ENCODE measurements at places on chromosomes 4 and X.

- DNase-seq, result no peak
These were observed 17.0 kb downstream of the C4orf54 start for GRCh38 chr4:99640676-99641075.

DNA sequence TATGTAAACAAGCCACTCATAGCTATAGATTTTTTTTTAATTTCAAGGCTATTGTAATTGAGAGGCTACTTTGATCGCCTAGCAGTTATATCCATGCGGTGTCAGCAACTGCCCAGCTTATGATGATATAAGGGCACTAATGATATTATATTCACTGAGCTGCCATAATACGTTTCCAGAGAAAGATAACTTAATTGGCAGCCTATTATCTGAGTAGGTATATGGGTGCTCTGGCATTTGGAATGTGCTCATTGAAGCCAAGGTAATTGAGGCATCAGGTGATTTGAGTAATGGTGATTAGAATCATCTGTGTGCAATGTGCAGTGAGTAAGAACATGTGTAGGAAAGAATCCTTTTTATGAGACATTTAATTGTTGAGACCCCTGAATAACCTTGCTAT is 490.0 kb downstream of the CENPC start:
- DNase-seq, result no peak

DNA sequence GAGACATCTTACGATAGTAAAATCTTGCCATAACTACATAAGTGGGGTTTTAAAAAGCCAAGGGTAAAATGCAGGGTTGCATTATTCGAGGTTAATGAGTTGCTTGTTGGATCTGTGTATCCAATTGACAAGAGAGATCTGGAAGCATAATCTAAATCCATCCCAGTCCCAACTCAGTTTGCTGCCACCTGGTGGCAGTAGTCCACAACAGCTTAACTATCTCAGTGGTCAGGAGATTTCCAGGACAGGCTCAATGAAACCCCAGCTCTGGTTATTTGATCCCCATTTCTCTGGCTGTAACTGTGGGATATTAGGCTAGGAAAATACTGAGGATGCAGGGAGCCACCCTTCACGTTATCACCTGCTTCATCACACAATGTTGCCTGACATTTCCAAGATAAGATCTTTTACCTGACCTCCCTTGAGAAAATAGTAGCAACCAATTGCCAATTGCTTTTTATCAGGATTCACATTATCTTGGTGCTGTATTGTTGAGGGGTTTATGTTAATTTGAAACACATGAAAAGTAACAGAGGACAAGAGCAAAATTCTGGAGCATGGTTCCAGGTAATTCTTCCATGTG is 88.2 kb upstream of the TNIP3 start:
- DNase-seq, result peak; percentile 10

DNA sequence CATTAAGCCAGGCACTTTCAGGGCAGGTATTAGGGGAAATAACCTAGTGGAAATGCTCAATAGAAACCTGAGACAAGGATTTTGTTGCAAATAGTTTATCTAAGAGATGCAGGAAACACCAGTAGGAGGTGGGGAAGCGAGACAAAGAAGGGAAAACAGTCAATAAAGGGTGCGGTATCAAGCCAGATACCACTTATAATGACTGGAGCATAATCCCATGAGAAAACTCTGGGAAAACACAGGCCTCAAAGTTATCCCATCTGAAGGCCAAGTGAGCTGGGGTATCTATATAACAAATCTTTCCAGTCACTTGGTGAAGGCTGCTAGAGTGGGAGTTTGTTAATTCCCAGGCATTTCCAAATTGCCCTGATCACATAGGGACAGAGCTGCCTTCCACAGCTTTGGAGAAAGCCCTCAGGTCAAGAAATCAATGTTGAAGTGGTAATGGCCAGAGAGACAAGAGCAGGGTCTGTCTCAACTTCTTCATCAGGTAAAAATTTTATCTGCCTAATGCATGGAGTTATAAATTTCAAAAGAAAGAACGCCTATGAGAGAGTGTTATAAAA is 9.8 kb upstream of the HMGB2 start:
- DNase-seq, result no peak

- DNase-seq, result no peak
These were observed 29.2 kb downstream of the MSN start for GRCh38 chrX:65696613-65697012.

DNA sequence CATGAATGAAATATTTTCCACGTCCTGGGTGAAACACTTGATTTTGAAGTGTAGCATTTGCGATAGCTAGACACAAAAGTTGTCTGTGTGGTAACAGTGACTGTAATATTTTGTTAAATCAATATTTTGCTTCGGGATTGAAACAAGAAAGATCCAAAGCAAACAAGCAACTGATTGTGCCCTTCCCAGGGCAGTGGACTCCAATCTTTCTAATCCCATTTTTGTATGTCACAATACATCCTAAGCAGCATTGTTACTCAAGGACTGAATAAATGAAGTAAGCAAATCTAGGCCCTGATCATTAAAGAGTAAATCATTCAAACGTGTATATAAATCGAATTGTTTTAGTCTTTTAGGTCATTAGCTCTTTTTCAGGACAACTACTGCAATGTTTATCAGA is 2.8 kb downstream of the ITM2A start:
- DNase-seq, result no peak

- no peak for DNase-seq
These were observed 671.1 kb downstream of the FAT4 start for GRCh38 chr4:125985856-125986255.

GRCh38 chr4:98290511-98290910 is 29.3 kb downstream of the RAP1GDS1 start:
- peak; percentile 41 for DNase-seq

- DNase-seq, result no peak
These were observed 60.8 kb downstream of the REPS2 start for GRCh38 chrX:17007134-17007768.

GRCh38 chr4:110624904-110625494 is 2.1 kb upstream of the PITX2 start:
- DNase-seq, result no peak

- no peak for DNase-seq
These were observed 405 bp upstream of the ZAR1 start for GRCh38 chr4:48489683-48490011.

- DNase-seq, result no peak
These were observed 90.0 kb downstream of the IGSF1 start for GRCh38 chrX:131199091-131199490.

DNA sequence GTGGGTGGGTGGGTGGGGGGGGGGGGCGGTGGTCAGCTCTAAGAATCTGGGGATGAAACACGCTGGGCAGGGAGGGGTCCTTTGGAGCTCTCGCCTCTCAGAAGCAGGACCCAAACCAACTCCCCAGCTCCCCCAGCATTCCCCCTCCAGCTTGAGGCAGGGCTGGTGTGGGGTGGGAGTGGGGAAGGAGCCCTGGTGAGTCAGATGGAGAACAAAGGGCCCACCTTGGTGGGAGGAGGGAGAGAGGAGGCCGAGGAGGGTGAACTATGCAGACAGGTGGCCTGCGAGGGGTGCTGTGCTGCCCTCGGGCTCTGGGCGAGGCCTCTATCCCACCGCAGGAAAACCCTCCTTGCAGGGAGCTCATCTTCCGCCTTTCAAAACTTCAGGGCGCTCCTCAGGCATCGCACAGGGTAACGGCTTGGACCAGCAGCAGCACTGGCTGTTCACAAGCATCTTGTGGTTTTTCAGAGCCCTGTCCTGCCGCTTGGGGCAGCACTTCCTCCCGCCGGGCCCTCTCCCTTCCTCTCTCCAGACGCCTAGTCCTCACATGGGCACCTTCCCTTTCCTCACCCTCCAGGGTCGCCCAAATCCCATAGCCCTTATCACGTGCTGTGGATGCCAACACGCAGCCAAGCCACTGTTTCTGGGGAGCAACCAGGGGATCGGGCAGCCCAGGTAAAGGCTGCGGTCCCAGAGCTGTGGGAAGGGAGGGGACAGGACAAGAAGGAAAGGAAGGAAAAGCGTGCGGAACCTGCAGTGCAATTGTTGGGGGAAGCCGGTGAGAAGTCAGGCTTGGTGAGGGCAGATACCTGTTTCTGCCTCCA is 34.0 kb upstream of the GRPEL1 start:
- DNase-seq, result peak; percentile 25

GRCh38 chr4:170374770-170375169 is 285.0 kb upstream of the AADAT start:
- DNase-seq, result no peak

GRCh38 chrX:38664285-38664684 is 102.9 kb downstream of the TSPAN7 start:
- DNase-seq, result peak; percentile 3

DNA sequence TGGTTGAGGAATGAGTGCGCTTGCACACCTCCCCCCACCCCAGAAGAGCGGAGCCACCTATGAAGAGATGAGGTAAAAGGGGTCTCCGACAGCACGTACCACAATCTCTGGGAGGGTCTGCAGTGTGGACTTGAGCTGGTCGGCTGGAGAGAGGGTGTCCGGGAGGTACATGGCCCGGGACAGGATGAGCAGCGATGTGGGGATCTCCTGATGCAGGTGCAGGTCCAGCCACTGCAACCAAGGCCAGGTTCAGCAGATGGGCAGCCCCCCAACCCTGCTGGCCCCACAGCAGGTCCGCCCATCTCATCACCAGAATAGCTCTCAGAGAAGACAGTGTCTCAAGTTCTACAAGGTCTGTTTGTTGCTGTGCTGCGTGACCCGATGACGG is 30.4 kb downstream of the FGFR3 start:
- no peak for DNase-seq

GRCh38 chrX:110045421-110045820 is 42.5 kb downstream of the TMEM164 start:
- DNase-seq, result no peak

- DNase-seq, result no peak
These were observed 20.1 kb upstream of the FRMPD4 start for GRCh38 chrX:12118134-12118533.

GRCh38 chrX:74557378-74557777 is 57.0 kb downstream of the RLIM start:
- DNase-seq, result no peak

- no peak for DNase-seq
These were observed 130.6 kb downstream of the FRYL start for GRCh38 chr4:48649505-48649904.

Measured in amniotic stem cell (primary cell).